IPS DF 19.7 (cell line): ENCODE measurements at places on chromosomes 1 and 21.

GRCh38 chr1:202860744-202861419 is 28.1 kb downstream of the RABIF start:
- DNase-seq = peak; percentile 85

GRCh38 chr1:236113324-236114032 is 28.9 kb upstream of the GPR137B start:
- no peak for DNase-seq

DNA sequence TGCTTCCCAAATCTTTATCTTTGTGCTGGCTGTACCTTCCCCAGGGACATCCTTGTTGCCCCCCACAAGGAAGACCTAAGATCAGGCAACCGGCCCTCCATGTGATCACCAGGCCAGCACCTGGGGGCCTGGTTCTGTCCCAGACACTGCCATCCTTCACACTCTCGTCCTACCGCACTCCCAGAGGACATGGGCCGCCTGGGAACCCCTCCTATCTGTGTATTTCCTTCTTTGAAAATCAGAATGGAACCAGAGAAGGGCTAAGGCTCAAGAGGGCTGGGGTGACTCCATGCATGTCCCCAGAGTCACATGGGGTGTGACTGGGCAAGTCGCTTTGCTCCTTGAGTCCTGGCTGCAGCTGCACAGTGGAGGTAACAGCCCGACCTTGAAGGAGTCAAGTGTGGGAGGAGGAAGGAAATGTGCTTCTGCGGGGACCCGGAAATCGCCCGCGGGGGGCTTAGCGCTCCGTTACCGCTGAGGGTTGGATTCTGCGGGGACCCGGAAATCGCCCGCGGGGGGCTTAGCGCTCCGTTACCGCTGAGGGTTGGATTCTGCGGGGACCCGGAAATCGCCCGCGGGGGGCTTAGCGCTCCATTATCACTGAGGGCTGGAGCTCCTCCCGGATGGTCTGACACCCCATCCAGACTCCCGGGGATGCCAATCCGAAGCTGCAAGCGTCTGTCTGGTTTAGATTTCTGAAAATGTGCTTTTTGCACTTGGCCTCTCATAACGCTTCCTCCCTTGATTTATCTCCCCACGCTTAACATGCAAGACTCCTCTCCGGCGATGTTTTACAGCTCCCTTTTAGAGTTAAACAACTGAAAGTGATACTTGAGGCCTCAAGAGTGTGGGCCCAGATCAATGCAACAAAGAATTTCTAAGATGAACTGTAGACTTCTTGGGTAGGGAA is 278.9 kb downstream of the NPHP4 start:
- no peak for DNase-seq

DNA sequence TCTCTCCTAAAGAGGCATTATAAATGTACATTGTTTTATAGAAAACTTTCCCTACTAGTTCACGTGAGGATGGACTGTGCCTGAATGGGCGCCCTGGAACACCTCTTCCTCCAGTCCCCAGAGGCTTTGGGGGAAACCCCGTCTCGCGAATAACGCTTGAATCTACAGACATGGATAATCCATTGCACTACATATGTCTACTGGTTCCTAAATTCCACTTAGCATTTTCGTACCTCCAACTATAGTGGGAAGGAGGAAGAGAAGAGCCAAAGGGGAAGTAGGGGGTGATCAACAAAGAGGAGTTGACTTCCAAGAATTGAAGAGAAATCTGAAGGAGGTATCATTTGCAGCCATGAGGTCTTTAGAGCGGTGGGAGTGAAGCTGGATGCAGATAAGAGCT is 11.1 kb downstream of the BARHL2 start:
- DNase-seq = no peak

GRCh38 chr21:42203321-42203720 is 15.6 kb upstream of the ABCG1 start:
- no peak for DNase-seq

DNA sequence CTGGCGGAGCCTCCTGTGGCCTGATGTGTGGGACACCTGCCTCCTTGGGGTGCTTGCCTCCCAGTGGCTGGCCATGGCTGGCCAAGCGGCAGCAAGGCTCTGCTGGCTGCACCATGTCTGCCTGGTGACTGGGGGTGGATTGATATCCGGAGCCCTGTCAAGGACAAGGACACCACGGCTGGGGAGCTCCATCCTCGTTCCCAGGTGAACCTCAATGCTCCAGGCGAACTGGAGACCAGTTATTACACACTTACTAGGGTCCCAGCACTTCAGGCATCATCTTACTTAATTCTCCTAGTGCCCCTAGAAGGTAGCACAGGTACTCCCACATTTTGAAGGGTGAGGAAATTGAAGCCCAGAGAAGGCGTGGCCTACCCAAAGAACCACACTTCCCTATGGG is 15.2 kb downstream of the SPATA21 start:
- no peak for DNase-seq

GRCh38 chr1:84836145-84836544 is 56.9 kb downstream of the LPAR3 start:
- no peak for DNase-seq

DNA sequence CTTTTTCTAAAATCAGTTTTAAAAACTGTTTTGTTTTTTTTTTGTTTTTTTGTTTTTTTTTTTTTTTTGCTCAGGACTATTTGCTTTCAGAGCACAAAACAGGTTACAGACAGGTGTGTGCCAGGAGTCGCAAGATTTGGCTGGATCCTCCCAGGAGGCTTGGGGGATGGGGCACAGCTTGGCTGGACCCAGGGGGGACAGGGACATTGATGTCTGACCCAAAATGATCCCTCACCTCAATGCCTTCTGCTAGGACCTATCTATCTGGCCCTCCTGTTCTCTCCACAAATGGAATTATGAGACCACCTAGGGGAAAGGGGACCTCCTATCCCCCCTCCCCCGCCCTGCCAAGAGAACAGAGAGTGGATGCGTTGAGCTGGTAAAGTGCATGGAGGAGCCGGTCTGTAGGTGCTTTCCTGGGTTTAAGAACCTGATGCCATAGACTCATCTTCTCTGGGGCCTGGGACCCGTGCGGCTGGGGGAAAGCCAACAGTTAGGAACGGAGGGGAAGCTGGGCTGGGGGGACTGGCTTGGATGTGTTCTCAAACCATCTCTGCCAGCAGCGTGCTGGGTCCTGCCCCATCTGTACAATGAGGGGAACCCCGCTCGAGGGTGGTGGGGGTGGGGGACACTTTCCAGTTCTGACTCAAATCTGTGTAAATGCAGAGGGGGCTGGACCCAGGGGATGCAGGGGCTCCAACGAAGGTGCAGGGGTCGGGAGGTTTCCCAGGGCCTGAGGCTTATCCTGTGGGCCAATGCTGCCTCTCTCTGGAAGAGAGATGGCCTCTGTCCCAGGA is 28.9 kb downstream of the RUNX3 start:
- DNase-seq = no peak

DNA sequence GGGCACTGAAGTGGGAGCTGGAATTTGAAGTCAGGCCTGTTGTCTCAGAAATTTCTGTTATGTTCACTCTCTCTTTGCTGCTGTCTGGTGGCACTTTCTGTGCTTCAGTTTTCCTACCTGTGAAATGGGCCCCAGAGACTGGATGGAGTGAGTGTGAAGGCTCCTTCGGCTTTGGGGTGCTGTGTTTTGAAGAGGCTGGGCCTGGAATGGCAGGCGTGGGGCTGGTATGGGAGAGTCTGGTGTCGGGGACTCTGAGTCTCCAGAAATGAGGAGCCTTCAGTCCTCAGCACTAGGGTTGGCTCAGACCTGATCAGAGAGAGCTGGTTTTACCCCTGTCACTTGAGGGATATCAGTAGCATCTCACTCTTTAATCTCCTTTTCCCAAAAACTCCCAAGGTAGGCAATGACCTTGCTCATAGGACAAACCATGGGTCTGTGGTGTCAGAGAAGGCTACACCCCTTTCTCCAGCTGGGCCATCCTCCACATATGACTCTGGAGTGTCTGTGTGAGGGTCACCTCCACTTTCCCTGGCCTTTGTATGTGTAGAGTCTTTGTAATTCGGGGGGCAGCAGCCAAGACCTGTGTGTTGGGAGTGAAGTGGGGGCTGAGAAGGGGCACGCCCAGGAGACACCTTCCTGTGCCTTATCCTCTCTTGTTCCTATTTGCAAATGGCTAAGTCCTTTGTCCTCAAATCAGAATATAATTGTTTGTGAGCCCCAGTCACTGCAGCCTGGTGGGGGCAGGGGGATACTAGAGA is 279.9 kb downstream of the PTPRU start:
- DNase-seq = no peak

DNA sequence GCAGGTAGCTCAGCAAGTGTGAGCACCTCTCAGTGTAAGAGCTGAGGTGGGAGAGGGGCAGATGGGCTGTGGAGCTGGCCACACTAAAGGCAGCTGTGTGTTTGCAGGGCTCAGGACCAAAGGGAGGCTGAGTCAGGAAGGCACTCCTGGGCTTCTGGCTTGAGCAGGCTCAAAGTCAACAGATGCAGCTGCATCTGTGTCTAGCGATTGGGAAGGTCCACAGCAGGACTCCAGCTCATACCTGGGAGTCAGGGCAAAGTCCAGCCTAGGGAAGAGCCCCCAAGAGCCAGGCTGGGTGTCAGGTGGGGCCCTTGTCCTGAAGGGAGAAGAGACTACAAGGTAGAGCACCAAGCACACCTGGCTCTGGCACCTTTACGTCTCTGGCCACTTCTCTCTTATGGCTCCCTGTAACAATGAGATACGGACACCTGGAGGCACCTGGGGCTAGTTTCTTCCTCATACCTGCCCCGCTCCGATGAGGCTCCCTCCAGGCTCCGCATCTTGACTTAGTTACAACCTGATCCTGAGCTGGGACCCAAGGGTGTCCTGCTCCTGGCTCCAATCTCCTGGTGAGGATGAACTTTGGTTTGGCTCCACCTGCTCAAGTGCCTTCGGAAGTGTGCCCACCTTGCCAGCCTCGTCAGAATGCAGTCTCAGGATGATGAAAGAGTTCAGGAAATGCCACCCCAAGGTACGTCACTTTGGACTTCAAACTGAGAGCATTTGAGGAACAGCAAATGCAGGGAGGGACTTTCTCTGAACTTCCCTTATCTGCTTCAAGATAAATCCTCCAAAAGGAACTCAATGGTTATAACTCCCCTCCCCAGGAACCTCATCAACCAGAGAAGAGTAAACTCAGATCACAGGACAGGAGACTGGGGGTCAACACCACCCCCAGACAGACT is 21.5 kb upstream of the SLC2A1 start:
- no peak for DNase-seq

- no peak for DNase-seq
Measured at GRCh38 chr1:174870319-174870718, 129.4 kb upstream of the CACYBP start.

DNA sequence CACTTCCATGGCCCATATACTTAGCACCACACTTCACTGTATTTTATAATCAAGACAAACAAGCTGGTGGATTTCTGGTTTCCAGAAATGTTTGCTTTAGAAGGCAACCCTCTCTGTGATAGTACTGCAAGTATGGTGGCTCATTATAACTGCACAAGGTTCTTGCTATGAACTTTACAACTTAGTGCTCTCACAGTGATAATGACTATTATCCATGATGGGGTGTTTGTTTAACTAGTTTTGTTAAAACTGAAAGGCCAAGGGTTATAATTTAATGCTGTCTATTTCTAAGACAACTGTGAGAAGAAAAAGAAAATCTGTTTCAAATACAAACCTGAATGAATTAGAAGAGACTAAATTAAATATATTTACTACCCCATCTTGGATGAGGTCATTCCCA is 903.2 kb downstream of the ADGRL2 start:
- no peak for DNase-seq

- no peak for DNase-seq
Measured at GRCh38 chr21:45873418-45873817, 108.2 kb upstream of the COL6A1 start.

DNA sequence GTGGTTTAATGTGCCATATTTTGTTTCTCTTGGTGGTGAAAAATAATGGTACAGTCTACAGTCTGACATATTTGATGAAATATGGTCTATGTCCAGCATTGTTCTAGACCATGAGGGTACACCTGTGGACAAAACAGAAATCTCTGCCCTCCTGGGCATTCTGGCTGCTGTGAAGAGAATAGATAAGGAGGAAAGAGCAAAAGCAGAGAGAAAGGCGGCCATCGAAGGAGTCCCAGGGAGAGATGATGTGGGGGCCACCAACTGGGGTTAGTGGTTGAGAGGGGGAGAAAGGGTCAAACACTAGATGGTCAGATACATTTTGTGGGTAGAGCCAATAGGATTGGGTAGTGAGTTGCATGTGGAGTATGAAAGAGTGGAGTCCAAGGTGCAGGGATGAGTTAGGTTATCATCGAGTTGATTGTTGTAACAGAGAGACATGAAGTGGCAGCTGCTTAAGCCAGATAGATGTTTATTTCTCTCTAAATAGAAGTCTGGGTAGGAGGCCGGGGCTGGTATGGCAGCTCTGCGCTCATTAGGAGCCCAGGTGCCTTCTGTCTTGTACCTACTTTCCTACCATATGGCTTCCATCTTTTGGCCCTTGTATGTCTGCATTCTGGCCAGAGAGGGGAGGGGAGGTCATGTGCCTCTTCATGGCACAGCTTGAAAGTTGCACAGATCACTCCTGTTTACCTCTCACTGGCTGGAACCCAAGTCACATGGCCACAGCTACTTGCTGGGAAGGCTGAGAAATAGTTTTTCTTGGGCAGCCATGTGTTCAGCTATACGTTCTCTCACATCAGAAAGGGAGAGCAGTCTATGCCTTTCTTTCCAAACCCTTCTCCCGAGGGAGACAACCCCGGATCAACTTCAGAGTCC is 13.0 kb downstream of the UBE4B start:
- DNase-seq = no peak

GRCh38 chr1:201482755-201483154 is 13.8 kb upstream of the PHLDA3 start:
- DNase-seq = no peak

GRCh38 chr1:18645747-18646090 is 15.1 kb downstream of the PAX7 start:
- DNase-seq = no peak

GRCh38 chr1:20980051-20980450 is 192.9 kb upstream of the HP1BP3 start:
- no peak for DNase-seq

DNA sequence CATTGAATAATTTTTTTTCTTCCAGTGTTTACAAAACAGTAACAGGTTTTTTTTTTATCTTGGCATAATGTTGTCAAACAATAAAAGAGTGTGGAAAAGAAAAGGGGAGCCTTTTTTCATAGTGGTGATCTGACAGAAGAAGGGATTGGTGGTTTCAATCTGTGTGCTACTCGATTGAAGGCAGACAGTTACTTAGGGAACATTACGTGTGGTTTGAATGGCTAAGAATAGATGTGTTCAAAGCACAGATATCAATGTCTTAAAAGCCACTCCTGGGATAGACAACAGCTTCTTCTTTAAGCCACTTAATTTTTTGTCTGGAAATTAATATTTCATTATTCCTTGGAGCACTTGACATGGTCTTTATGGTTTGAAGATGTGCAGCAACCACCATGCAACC is 558.6 kb upstream of the ADGRL2 start:
- DNase-seq = no peak

DNA sequence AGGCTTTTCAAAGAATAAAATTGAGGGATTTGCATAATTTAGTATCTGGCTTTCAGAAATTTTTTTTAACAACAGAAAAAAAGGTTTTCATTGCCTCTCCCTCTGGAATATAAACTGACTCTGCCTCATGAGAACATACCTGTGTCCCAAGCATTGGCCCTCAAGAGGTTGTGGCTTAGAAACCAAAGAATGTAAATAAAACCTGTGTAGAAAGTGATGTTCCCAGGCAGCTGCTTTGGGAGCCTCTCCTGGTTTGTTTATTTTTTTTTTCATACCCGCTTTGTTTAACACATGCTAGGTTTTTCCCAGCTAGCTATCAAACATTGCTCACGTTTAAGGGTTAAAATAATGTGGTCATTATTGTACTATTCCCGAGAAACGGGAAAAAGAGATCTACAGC is 40.5 kb upstream of the IFNAR2 start:
- no peak for DNase-seq
